ENCODE measurements at places on chromosomes 11 and 22.

DNA sequence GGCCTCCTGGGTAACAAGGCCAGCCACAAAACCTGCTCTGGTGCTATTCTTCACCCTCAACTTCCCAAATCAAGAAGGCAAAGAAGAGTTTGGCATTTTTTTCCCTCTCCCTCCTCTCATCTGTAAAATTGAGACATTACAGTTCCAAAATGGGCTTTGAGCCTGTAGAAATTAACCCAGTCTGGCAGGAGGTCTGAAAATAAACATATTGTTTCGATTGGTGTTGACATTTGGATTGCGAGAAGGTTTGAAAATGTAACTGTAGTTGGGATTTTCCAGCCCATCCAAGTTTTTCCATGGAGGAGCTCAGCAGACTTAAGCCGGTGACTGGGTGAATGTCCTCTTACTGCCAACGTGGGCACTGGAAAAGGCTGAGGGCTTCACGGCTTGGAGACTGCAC, 35.0 kb upstream of the ALX4 start:
- H3K27me3 ChIP-seq = peaks cover 19% of the 10 kb centered on the region
- no peak for DNase-seq
- H3K36me3 ChIP-seq = no peaks in the 10 kb centered on the region
- no peak overlapping the region for H3K27ac ChIP-seq
- H3K4me3 ChIP-seq = no peak overlapping the region
- no peaks in the 10 kb centered on the region for H3K4me1 ChIP-seq

GRCh38 chr11:125605417-125605816, 12.8 kb downstream of the STT3A start:
- H3K4me1 ChIP-seq = no peaks in the 10 kb centered on the region
- H3K27ac ChIP-seq = no peak overlapping the region
- H3K27me3 ChIP-seq = no peaks in the 10 kb centered on the region
- H3K4me3 ChIP-seq = no peak overlapping the region
- DNase-seq = no peak
- H3K36me3 ChIP-seq = peaks cover 65% of the 10 kb centered on the region

DNA sequence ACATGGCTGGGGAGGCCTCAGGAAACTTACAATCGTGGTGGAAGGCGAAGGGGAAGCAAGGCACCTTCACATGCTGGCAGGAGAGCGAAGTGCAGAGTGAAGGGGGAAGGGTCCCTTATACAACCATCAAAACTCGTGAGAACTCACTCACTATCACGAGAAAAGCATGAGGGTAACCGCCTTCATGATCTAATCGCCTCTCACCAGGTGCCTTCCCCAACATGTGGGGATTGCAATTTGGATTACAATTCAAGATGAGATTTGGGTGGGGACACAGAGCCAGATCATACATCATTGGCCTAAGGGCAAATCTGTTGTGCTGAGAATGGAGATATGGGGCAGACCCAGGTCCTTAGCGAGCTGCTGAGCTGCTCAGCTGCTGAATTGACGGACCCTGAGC, 13.1 kb downstream of the C1QTNF6 start:
- H3K36me3 ChIP-seq = peaks cover 10% of the 10 kb centered on the region
- no peak overlapping the region for H3K4me3 ChIP-seq
- DNase-seq = no peak
- H3K27ac ChIP-seq = no peak overlapping the region
- H3K4me1 ChIP-seq = peaks cover 14% of the 10 kb centered on the region
- no peaks in the 10 kb centered on the region for H3K27me3 ChIP-seq

DNA sequence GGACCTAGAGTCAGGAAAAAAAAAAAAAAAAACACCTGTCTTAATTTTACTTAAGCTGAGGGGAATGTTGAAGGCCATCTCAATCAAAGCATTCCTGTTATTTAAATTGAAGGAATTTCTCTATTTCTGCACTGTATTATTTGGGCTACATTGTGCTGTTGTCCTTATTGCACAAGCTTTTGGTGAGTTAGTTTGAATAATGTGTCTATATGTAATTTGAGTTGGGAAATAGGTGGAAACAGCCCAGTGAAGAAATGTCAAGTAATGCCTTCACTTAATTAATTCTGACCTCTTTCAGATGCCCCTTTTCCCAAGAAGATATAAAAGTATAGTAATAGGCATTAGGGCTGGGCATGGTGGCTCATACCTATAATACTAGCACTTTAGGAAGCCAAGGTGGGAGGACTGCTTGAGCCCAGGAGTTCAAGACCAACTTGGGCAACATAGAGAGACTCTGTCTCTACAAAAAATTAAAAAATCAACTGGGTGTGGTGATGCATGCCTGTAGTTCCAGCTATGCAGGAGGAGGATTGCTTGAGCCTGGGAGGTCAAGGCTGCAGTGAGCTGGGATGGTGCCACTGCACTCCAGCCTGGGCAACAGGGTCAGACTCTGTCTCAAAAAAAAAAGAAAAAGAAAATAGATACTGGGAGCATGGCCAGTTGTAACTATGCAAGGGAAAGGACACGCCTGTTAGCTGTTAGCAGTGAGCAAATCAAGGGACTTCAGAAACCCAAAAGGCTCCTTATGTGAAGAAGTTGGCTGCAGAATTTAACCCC, 34.9 kb downstream of the OR10A6 start:
- no peaks in the 10 kb centered on the region for H3K36me3 ChIP-seq
- peaks cover 2% of the 10 kb centered on the region for H3K4me1 ChIP-seq
- peaks cover 5% of the 10 kb centered on the region for H3K27me3 ChIP-seq
- no peak overlapping the region for H3K27ac ChIP-seq
